Dermis blood vessel endothelial cell (primary cell): ENCODE measurements at places on chromosomes 16 and 17. TPM values are rescaled to one million over a fixed set of nuclear protein-coding genes. Genes with fewer than 3 reads are reported as not detected.

- DNase-seq: no peak
Measured at GRCh38 chr17:63538693-63539595, 11.3 kb upstream of the DCAF7 start.

DNA sequence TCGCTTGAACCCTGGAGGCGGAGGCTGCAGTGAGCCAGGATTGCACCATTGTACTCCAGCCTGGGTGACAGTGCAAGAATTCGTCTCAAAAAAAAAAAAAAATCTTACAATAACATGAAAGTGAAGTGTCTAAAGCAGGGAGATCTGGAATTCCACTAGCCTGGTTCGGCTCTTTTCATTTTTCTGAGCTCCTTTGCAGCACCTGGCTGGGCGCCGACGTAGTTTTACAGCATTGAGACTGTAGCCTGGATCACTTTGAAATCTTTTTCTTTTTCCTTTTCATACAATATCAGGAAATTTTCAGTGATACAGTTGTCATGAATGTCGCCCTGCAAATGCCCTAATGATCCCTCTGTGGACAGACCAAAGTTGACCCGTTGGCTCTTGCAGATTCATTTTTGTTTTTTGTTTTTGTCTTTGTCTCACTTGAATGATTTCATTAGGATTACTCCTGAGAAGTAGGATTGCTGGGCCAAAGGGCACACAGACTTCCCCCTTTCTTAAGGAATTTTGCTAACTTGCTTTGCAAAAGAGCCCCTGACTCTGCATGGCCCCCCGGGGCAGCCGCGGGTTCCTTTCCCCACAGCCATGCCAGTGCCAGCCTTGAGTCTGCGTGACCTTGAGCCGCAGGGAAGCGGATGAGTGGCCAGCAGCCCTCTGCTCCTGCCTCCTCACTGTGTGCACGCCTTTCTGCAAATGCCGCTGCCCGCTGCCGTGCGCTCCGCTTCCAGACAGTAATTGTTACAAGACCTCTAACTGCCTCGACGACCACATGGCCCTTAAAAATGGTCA is 28.0 kb downstream of the CRISPLD2 start:
- no peak for DNase-seq

DNA sequence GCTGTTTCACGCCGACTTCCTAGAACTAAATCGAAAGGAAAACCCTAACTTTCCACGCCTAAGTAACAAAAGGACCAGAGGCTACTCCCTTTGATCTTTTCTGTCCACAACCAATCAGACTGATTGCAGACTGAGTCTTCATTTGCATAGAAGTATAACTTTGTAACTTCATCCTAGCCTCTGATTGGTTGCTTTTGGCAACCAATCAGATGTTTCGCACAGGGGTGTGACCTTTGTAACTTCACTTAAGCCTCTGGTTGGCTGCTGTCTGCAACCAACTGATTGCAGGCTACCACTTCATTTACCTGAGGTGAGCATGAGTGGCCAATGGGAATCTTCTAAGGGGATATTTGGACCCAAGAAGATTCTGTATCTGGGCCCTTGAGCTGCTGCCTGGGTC is 17.4 kb upstream of the ICAM2 start:
- no peak for DNase-seq

The FN3K gene
- 7.0 and 8.5 TPM in 2 replicates for total RNA-seq

DNA sequence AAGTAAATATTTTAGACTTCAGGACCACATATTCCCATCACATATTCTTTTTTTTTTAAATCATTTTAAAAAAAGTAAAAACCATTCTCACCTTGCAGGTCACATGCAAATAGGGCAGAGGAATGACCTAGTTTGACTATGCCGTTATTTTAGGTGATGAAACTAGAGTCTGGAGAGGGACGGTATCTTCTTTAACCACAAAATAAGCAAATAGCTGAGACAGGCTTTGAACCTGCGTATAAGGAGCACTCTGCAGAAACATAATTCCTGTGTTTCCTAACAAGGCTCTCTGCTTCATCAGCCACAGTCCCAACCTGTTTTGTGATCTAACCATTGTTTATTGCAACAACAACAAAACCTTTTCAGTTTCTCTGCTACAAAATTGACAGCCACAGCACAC is 121.5 kb downstream of the PCTP start:
- DNase-seq: no peak

GRCh38 chr17:70677783-70678647 is 508.7 kb downstream of the KCNJ2 start:
- no peak for DNase-seq

DNA sequence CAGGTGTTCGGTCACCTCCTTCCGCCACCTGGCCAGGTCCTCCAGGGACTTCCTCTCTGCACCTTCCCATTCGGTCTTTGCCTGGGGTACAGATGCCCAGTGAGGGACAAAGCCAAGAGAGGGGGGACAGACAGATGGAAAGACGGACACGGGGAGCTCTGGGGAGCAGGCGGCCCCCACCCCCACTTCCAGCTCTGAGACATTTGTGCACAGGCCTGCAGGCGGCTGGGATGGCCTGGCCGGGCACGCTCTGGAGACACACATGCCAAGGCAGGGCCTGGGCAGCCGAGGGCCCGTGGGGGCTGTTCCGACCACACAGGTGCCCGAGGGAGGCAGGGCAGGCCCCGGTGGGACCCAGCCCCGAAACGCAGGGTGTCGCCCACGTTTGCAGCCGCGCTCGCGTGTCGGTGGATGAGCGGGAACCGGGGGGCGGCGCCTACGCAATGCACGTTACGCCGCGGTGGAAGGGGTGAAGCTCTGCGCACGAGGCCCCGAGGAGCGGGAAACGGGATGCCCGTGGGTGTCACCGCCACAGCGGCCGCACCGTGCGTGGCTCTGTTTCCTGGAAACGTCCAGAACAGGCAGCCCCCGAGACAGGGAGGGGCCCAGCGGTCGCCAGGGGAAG is 6.0 kb downstream of the PERCC1 start:
- DNase-seq: no peak

DNA sequence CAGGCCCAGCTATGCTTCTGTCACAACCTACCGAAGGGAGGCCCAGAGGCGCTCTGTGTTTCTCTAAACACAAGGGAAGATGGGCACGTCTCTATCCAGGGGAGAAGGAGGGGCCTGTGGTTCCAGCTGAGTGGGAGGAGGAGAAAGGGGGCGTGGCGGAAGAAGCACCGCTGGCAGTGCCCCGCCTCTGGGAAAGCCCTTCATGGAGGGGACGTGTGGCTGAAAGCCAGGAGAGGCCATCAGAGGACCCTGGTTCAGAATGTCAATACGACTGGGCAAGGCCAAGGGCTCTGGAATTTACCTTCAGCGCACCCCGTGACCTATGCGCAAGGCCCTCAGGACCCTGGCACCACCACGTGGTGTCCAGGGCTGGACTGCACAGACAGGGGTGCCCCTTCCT is 12.3 kb upstream of the SLC38A8 start:
- no peak for DNase-seq

The MGAT5B gene
- 0.34 and 0.37 TPM in 2 replicates for total RNA-seq

GRCh38 chr17:80025140-80025539 is 10.5 kb downstream of the TBC1D16 start:
- DNase-seq: no peak

DNA sequence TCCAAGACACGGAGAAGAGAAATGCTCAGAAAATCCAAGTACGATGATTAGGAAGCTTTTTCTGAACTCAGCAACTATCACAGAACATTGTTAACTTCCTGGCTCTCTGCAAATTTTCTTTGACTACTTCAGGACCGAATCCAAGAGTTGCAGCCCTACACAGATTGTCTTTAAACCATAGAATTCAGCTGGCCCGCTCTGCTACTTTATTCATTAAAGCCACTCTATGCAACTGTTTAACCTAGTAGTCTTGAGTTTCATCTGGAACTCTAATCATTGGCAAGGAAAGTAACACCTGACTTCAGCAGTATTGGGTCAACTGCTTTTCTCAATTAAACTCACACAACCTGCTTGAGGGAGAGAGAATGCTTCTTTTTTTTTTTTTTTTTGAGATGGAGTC is 210.1 kb downstream of the SLC39A11 start:
- DNase-seq: no peak

DNA sequence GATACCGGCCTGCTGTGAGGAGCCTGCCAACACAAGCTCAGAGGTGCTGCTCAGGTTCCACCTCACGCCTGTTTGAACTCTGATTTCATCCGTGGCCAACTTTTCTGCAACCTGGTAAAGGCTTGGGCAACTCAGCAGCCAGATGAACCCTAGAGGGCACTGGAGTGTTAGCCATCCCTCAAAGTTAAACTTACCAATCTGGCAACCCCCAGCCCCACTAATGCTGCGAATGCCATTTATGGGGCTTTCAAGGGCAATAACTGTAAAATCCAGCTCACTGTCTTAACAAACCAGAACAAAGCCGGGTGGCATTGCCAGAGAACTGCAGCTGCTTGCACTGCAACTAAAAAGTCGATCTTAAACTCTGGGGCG is 105.5 kb downstream of the AXIN2 start:
- peak; percentile 28 for DNase-seq

DNA sequence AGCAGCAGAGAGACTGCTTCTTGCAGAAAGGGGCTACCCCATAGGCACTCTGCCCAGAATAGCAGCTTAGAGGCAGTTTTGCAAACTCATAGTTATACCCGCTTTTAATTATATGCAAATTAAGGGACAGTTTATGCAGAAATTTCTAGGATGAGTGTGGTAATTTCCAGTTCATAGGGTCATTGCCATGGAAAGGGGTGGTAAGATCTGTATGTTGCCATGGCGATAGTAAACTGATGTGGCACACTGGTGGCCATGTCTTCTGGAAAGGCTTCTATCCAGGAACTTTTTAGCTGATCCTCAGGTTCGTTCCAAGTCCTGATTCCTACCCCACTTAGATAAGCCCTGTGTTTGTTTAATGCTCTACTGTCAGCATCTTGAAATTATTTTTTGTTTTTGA is 6.2 kb downstream of the STXBP4 start:
- no peak for DNase-seq

DNA sequence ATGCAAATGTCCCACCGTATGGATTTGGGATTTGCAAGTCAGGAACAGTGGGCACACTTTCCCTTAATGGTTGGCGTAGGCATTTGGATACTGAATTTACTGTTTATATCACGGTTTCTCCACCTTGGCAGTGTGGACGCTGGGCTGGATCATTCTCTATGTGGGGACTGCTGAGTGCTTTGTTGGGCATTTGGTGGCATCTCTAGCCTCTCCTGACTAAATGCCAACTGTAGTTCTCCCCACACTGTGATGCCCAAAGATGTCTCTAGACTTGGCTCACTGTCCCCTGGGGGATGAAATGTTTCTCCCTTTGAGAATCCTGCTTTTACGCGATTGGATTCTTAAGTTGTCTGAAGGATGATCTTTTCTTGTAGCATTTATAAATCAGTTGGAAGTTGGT is 49.0 kb downstream of the RBFOX1 start:
- no peak for DNase-seq

The ABCC3 gene
- 1.3 and 2.7 TPM in 2 replicates for total RNA-seq

The CALB2 gene
- not detected in 2 replicates for total RNA-seq

The IL4R gene
- 23.9 and 42.9 TPM in 2 replicates for total RNA-seq

The CBX8 gene
- 2.7 and 5.1 TPM in 2 replicates for total RNA-seq

The MEIOC gene
- total RNA-seq: under 0.01 TPM in 2 replicates

- no peak for DNase-seq
Measured at GRCh38 chr17:80384078-80384960, 30.6 kb upstream of the ENDOV start.

DNA sequence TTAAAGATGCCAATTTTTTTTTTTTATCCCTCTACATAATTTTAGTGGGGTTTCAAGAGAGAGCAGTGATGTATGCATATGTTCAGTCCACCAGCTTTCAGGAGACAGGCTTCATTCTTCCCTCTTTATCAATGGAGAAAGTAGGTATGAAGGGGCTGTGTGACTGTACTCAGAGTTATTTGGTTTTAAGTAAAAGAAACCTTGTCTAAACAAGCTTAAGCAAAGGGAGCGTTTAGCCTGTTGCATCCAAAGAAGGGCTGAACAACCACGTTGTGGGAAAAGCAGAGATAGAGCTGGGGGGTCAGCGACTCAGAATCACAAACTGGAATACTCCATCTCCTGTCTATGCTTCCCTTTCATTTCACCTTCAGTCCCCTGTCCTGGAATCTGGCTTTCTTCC is 50.4 kb upstream of the HAS3 start:
- DNase-seq: no peak

The TSPAN10 gene
- 0.68 and 1.3 TPM in 2 replicates for total RNA-seq

The ATP2C2 gene
- total RNA-seq: not detected in 2 replicates

DNA sequence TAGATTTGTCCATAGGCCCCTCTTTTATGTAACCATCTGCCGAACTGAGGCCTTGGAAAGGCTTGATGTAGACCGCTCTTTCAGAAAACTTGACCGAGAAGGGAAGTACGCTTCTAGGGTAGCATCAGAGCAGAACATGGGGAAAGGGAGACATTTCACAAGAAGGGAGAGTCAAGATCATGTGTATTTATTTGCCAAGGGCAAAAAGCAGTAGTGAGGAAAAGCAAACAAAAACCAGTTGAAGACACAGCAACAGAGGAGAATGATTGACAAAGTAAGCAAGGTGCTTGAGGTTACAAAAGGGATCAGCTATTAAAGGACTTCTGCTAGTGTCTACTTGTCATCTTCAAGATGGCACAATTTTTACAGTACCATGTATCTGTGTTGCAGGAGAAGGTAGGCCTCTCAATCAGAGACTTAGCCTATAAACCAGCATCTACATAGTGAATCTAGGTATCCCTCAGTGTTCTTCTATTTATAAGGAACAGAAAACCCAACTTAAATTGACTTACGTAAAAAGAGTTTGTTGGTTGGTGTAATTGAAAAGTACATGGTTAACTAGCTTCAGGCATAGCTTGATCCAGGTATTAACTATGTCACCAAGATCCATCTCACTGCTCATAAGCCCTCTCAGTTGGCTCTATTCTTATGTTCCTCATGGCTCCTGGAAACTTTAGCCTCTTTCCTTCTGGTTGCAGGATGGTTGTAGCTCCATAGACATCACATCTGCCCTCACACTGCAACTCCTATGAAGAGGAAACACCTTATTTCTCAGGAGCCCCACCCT is 288.4 kb downstream of the IRX3 start:
- no peak for DNase-seq

The KRT12 gene
- not detected in 2 replicates for total RNA-seq

- DNase-seq: no peak
Measured at GRCh38 chr17:42058063-42058462, 7.7 kb upstream of the C17orf113 start.

DNA sequence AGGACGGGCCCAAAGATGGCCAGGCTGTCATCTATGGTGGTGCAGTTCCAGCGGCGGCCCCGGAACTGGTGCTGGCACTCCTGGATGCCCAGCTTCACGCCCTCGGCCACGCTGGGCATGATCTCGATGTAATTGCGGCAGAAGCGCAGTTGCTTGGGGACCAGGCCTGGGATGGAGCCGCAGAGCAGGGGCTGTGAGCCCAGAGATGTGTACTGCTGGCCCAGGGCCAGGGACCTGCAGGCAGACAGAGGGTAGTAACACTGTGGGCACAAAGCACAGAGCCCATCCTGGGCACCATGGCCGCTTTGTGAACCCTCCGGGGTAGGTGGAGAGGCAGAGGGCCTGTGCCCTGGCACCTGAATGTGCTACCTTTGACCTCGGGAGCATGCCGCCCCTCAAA is 44.8 kb downstream of the WNT3 start:
- DNase-seq: no peak
